ENCODE measurements at places on chromosomes 2 and 18. TPM values are rescaled to one million over a fixed set of nuclear protein-coding genes. Genes with fewer than 3 reads are reported as not detected.

The BUB1 gene
- total RNA-seq = 37.5 TPM

The PKDCC gene
- total RNA-seq = 83.9 TPM

The NPAS2 gene
- 9.8 TPM for total RNA-seq

GRCh38 chr2:181771356-181771755, 91.0 kb upstream of the NEUROD1 start:
- no peak for DNase-seq

The GPR35 gene
- total RNA-seq = 180 TPM

The ARHGAP28 gene
- total RNA-seq = not detected

GRCh38 chr18:50115095-50115494, 79.9 kb downstream of the MYO5B start:
- DNase-seq = no peak

- DNase-seq = no peak
Measured at GRCh38 chr2:212995920-212996319, 155.5 kb downstream of the IKZF2 start.

DNA sequence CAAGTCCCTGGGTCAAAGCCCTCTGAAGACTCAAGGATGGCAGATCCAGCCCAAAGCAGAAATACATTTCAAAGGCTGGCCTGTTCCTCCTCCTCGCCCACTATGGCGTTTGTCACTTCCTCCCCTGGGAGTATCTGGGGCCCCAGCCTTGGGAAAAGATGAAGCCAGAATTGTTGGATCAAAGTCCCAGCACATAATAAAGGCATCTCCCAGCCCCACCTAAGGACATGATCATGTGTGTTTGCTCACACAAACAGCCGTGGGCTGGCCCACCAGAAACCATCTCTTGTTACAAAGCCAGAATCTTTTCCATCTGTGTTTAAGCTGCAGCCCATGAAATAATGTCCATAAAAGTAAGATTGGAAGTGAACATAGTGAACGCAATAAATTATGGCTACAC, 50.1 kb upstream of the HAAO start:
- DNase-seq = no peak

The DES gene
- total RNA-seq = 0.63 TPM

DNA sequence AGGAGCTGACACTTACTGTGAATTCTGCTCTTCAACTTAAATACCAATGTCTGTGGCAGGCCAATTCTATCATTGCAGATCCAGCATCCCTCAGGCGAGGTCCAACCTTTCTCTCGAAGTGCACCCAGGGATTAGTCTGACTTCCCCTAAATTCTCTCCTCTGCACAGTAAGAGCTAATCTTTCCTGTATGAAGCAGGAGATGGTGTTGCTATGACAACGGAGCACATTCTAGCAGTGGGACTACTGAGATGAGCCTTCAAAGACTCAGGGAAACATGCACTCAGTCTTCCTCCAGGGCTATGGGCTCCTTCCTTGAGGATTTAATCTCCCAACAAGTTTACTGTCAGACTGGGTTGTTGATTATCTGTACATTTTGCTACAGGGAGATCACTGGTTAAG, 176.3 kb downstream of the NOL4 start:
- DNase-seq = no peak

GRCh38 chr2:217313386-217313785, 453.5 kb upstream of the TNP1 start:
- DNase-seq = no peak

The RFX8 gene
- not detected for total RNA-seq

DNA sequence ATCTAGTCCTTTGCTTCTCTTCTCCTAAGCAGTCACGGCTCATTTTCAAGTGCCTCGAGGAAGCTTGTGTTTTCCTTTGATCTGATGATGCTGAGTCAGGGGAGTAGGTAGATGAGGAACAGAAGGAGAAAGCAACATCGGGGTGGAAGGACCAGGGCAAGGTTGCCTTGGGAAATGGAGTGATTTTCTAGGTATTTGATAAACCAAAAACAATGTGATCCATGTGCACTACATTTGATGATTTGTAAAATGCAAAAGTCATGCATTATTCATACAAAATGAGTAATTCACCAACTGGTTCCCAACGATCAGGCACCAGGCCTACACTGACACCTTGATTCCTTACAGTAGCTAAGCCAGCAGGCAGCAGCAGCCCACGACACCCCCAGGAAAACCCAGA, 205.3 kb downstream of the ANAPC1 start:
- no peak for DNase-seq

The PROKR1 gene
- not detected for total RNA-seq

The LBX2 gene
- 4.8 TPM for total RNA-seq

- DNase-seq = no peak
Measured at GRCh38 chr2:205133544-205133943, 548.8 kb upstream of the NRP2 start.

The IL18R1 gene
- total RNA-seq = 0.05 TPM

DNA sequence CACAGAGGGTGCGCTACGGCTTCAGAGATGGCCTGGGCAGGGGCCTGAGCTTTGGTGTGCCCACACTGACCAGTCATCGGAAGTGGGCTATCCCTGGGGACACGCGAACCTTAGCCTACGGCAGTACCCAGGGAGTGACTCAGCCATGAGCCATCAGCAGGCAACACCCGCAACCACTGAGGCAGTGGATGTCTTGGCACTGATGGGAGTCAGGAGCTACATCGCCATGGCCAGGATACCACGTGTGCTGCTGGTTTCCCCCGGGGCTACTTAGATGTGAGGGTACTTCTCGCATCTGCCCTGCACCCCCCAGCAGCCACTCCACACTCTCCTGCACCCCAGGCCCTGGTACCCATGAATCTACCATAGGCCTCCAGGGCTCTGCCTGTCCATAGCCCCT, 12.8 kb upstream of the HPCAL1 start:
- DNase-seq = no peak

The CYP26B1 gene
- 0.05 TPM for total RNA-seq

The GDF7 gene
- total RNA-seq = under 0.01 TPM

- DNase-seq = no peak
Measured at GRCh38 chr2:203059567-203060240, 45.0 kb downstream of the NBEAL1 start.

The EIF4E2 gene
- 87.8 TPM for total RNA-seq

DNA sequence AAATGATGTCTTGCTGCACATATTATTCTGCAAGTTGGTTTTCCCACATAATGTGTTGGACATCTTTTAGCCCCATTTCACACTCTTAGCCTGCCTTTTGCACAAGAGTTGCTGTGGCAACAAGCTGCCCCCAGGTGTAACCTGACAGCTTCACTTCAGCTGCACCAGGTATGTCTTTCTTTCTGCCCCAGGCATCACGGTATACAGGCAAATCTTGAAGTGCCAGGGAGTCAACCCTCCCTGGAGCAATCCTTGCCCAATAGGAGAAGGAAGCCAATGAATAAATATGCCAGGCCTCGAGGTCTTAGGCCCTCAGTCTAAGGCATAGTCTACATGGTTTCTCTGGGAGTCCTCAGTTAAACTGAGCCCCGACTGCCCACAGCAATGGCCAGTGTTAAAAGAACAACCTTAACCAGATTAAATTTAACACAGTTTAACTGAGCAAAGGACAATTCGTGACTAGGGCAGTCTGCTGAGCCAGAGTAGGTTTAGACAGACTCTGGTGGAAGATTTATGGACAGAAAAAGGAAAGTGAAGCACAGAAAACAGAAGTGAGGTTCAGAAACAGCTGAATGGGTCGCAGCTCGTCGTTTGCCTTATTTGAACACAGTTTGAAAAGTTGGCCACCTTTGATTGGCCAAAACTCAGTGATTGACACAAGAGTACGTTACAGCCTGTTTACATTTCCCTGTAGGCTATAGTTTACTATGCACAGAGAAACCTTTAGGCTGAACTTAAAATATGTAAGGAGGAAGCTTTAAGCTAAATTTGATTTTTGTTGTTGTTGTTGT, 32.0 kb upstream of the C1QL2 start:
- DNase-seq = no peak

The YIPF4 gene
- 4.6 TPM for total RNA-seq
